ENCODE measurements at places on chromosomes 12 and 14.

- no peak for DNase-seq
Measured at GRCh38 chr12:119008691-119009221, 27.4 kb downstream of the SRRM4 start.

- DNase-seq = no peak
Measured at GRCh38 chr14:77097006-77097699, 905 bp upstream of the CIPC start.

- DNase-seq = no peak
Measured at GRCh38 chr14:72254202-72254936, 322.1 kb downstream of the RGS6 start.

DNA sequence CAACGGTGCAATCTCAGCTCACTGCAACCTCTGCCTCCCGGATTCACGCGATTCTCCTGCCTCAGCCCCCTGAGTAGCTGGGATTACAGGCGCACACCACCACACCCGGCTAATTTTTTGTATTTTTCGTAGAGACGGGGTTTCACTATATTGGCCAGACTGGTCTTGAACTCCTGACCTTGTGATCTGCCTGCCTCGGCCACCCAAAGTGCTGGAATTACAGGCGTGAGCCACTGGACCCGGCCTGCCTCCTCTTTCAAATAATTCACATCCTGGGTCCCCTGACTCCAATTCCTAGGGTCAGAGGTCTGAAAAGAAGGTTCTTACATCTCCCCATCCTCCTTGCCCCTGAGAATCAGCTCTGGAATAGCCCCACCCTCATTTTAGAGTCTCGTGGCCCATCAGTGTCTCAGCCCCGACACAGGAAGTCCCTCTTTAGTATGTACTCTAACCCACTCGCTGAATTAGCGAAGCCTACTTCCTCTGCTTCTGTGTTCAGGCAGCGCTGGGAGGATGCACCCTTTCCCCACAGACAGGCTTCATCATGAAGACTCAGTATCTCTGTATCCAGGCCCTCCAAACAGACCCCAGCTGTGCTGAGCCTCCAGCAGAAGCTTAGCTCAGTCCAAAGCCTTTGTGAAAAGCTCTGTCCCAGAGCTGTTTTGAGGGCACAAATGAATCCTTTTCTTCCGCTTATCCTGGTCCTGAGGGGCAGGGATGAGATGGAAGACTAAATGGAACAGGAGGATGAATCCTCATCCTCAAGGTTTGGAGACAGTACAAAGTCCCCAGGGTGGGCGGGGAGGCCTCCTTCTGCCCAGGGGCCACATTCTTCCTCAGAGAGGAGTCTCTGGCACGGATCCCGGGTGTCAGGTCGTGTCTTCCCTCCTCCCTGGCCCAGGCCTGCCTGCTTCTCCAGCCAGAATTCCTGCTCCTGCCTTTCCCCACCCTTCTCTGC, 3.5 kb downstream of the LPAR5 start:
- DNase-seq = no peak

GRCh38 chr14:104267895-104268294, 129.5 kb downstream of the KIF26A start:
- DNase-seq = no peak

GRCh38 chr12:29278673-29279420, 102.1 kb downstream of the ERGIC2 start:
- DNase-seq = no peak

DNA sequence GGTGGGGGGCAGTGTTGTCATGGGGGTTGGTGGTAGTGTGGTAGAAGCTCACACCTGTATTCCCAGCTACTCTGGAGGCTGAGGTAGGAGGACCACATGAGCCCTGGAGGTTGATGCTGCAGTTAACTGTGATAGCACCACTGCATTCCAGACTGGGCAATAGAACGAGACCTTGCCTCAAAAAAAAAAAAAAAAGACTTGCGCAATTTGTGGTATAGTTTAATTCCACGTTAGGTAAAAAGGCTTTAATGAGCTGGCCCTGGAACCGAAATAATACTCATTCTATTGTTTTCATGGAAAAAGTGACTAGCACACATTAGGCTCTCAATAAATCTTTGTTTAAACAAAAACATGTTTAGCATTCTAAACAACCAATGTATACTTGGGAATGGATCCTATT, 25.4 kb upstream of the NAP1L1 start:
- DNase-seq = no peak

DNA sequence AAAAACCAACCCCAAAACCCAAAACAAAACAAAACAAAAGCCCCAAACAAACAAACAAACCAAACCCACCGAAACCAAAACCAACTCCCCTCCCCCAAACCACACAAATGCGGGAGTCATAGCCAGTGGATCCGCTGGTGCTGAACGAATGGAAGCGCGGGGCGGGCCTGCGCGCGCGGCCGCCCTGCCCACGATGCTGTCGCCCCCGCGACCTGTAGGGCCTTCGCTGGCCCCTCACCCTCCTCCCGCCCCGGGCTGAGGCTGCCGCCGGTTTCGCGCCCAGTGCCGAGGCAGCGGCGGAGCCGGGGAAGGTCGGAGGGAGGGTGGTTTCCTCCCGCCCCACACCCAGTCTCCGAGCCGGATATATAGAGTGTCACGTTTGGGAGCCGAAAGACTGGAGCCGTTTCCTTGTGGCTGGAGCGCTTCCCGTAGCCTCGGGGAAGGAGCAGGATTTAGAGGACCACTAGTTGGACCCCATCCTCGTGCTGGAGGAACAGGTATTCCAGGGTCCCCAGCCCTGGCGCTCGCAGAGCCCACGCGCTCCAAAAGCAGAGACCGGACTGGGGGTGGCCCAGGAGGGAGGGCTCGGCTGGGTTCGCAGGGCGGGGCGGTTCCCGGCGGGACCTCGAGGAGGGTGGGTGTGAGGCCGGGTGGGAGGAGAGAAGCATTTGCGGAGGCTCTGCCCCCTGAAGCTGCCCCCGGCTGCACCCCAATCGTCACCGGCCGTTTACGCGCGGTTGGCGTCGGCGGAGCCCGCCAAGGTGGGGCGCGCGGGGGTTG, at the start of gene FAR2:
Gene FAR2 (plus strand): TSS at position 368 of the 780 bp plus-strand sequence. CDS start 121,172 bp downstream, outside the sequence.
- no peak for DNase-seq

DNA sequence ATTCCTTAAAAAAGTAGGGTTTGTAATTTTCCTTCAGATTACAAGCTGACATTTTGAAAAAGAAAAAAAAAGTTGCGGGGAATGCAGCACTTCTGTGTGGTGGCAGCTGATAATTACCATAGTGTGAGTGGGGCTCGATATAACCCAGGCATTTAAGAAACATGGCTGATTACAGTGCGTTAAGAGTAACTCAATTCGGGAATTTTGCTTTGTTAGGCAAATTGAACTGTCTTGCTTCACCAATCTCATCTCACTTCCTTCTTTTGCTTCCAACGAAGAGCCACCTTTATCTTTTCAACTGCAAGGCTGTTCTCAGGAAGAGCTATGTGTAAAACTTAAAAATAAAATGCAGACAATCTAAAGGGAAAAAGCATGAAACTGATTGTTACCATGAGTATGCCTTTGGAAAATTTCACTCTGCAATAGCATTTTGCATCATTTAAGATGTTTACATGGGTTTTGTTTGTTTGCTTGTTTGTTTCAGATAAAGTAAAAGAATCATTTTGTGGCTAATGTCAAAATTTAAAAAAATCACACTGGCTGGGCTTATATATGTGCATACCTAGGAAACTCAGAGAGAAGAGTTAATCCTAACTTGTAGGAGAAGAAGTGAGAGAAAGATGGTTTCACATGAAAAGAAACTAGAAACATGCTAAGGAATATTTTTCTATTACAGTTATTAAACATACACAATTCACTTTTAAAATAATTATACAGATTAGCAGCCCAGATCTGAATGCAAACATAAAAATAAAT, 295.9 kb upstream of the ATP2B1 start:
- no peak for DNase-seq

DNA sequence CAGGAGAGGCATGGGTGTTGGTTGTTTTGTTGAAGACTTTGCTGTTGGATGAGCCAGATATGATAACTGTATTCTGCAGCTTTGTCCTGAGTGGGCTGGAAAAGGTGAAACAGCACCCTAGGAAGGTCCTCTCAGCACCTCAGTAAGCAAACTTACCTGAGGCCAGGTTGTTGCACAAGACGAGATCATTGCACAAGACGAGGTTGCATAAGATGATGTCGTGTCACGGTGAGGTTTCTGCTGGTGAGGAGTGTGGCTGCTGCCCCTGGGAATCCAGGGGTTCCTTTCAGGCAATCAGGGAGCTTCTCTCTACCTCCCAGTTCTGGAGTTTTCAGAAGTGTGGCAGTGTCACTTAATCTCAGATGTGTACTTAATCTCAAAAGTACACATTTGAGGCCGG, 85.6 kb downstream of the GLT1D1 start:
- DNase-seq = no peak

DNA sequence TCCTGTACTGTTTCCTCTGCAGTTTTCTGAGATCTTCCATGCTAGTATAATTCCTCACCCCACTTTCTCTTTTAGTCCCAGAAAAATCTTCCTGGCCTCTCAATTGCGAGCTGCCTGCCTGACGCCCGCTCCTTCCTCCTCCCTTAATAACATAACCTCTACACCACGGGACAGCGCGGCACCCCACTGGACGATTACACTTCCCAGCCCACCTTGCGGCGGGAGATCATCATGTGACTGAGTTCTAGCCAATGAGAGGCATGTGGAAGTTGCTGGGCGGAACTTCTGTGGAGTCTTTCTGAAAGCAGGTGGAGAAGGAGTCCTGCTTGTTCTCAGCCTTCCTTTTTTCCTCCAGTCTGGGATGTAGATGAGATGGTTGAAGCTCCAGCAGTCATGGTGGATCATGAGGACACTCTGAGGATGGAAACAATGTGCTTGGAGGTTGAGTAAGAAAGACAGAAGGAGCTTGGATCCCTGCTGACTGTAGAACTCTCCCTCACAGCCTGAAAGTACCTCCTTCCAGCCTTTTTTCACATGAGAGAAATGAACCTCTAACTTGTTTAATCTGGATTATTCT, 133.6 kb upstream of the VRK1 start:
- DNase-seq = no peak

- no peak for DNase-seq
Measured at GRCh38 chr12:4555804-4556203, 6.2 kb upstream of the DYRK4 start.

- DNase-seq = no peak
Measured at GRCh38 chr12:29725587-29726320, 58.0 kb downstream of the TMTC1 start.

DNA sequence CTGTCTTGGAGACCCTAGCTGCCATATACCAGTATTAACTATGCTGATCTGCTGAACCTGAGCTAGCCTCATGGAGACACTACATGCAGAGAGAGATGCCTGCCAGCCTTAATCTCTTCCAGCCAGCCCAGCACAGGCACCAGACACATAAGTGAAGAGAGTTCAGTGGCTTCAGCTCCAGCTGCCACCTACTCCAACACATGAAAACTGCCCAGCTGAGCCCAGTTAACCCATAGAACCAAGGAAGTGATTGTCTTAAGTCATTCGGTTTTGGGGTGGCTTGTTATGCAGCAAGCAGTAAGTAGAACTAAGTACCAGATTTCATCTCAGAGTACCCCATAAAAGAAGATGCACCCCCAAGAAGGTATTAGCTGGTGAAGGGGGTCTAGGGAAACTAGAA, 7.6 kb downstream of the SERPINA11 start:
- no peak for DNase-seq

DNA sequence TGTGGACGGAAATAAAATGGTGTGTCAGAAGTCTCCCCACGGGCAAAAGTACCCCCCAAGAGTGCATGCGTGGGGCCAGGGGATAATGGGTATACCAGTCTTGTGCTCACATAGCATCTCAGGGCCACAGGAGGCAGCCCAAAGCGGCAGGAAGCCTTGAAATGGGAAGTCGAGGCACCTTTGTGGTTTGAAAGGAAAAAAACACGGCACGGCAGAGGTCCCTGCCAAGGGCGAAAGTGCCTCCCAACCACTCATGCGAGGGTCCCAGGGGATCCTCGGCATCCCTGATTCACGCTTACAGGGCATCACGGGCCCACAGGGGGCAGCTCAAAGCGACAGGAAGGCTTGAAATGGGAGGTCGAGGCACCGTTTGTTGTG, 583.2 kb downstream of the ALG10 start:
- no peak for DNase-seq

DNA sequence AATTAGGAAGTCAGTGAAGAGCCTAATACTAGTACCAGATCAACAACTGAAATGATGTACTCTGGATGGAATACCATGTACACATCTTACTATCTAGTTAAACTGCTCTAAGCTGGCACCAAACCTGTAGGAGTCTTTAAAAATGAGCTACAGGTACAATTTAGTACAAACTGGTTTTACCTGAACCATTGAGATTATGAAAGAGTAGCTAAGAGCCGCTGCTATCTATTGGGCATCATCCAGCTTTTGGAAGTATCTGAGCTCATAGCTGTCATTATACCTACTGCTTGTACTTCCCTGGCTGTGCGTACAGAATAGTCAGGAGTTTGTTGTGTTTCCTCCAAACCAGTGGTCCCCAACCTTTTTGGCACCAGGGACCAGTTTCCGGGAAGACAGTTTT, 12.4 kb downstream of the TBC1D30 start:
- DNase-seq = no peak

- no peak for DNase-seq
Measured at GRCh38 chr12:110638796-110639195, 24.9 kb downstream of the TCTN1 start.

DNA sequence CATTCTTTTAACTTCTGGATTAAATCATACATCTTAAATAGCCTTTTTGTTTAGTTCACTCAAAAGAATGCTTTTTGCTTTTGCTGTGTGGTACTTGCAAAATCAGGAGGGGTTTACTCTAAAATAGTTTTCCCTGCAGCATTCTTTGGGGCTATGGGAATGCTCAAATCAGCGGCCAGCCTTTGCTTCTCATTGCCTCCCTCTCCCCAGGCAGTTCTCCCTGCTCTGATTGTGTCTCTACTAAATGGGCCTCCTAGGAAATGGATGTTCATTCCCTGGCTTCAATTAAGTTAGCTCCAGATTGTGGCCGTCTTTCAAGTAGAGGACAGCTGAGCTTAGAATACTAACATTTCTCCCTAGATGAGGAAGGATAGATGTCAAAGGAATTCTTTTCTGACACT, 4.4 kb downstream of the TULP3 start:
- DNase-seq = no peak

Measured in activated CD8-positive, alpha-beta memory T cell treated with anti-CD3 and anti-CD28 coated beads for 4 hours (primary cell).